ENCODE measurements at places on chromosomes 7 and 10.

GRCh38 chr10:90222939-90223338, 521.5 kb downstream of the KIF20B start:
- no peak for DNase-seq

DNA sequence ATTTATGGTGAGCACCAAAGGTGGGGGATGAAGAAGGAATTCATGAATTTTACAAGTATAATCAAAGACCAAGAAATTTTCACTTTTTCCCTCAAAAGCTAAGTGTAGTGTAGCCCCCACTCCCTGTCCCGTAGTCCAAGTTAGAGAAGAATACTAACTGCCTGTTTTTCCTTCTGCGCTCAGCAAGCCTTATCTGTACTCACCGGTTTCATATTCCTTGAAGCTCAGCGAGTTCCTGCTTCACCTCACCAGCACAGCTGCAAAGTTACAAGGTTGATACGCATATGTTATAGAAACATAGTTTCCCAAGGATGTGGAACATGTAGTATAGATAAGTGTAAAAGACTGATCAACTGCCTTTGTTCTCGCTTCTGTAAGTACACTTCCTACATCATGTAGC, 16.0 kb upstream of the ZNF33B start:
- no peak for DNase-seq

- no peak for DNase-seq
These were observed 454.2 kb upstream of the KLF6 start for GRCh38 chr10:4239186-4239585.

GRCh38 chr7:31071645-31072029, 19.5 kb downstream of the ADCYAP1R1 start:
- no peak for DNase-seq

DNA sequence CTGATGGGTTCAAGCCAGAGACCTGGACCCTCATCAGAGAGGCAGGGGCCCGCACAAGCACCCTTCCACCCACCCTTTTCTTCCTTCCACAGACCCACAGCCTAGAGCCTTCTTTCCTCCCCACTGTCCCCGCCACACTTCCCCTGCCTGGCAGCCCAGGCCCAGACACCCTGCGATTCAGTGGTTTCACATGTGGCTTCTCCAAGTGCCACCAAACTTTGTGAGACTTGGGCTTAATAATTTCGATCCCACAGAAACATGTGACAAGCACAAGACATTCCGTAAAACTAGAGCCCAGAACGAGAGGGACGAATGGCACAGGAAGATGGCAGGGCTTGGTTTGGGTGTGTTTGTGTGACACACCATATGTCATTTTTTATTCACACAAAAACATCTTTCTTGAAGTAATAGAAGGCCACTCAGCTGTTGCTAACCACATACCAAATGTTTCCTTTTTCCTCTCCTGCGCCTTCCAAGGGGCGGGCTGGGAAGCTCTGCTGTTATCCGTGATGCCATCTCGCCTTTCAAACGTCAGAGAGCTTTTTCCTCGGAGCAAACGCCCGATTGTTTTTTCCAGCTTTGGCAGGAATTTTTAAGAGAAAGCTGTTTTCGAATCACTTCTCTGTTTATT, 162.9 kb downstream of the GRK5 start:
- no peak for DNase-seq

DNA sequence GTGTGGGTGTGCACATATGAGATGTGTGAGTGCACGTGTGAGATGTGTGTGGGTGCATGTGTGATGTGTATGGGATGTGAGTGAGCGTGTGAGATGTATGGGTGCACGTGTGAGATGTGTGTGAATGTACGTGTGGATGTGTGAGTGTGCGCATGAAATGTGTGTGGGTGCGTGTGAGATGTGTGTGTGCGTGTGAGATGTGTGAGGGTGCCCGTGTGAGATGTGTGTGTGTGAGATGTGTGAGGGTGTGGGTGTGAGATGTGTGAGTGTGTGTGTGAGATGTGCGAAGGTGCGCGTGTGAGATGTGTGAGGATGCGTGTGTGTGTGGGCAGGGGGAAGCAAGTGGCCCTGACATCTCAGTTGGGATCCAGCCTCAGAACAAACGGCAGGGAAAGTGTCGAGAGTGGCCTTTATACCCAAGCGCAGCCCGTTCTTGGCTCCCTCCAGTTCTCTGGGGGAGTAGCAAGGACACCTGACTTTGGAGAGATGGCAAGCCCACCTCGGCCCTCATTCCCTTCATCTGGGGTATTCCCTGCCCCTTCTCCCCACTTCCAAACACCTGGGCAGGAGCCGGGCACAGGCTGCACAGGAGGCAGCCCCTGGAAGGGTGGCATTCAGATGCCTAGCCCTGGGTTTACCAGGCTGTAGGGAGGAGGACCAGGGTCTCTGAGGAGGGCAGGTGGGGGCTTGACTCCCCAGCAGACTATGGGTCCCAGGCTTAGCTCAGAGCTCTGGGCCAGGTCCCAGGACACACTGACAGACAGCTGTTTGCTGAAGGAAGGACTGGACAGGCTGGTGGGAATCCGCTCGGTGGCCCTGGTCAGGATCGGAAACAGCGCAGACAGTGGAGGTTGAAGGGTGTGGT, 31.6 kb downstream of the PPIF start:
- no peak for DNase-seq

DNA sequence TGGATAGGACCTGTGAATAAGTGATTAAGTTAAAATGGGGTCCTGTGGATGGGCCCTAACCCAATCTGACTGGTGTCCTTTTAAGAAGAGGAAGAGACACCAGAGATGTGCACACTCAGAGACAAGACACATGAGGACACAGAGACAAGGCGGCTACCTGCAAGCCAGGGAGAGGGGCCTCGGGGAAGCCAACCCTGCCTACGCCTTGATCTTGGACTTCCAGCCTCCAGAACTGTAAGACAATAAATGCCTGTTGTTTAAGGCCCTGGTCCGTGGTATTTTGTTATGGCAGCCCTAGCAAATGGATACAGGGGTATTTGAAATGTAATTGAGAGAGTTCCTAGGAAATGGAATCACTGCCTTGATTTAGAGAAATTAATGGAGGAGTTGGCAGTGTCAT, 225.3 kb downstream of the SKAP2 start:
- DNase-seq: no peak

- DNase-seq: no peak
These were observed 594.6 kb downstream of the NXPH1 start for GRCh38 chr7:9028012-9028411.

GRCh38 chr7:137480401-137480800, 136.9 kb upstream of the PTN start:
- DNase-seq: no peak

- no peak for DNase-seq
These were observed 329.6 kb downstream of the XPNPEP1 start for GRCh38 chr10:109593682-109594081.

- no peak for DNase-seq
These were observed 127.1 kb upstream of the MTPN start for GRCh38 chr7:136104269-136104603.

GRCh38 chr10:111126077-111126476, 49.2 kb downstream of the ADRA2A start:
- no peak for DNase-seq

Measured in BE2C (cell line).